ENCODE measurements at places on chromosomes 3 and 15.
A peak's percentile ranks its signal among the peaks of the same experiment; 100 is the strongest.

DNA sequence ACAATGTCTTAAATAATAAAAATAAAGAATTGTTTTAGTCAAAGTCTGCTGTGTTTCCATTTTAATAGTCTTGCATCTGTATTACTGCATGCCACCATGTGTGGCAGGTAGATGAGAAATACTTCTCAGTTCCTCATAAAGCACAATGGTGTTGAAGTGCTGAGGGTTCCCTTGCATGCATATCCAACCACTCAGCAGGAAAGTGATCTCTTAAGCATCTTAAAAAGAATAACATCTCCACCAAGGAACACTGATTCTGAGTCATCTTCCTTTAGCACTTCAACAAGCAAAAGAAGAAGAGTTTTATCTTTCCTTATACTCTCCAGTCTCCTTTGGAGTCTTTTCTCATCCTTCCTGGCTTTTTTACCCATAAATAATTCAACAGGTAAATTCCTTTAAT is 602.0 kb downstream of the TBL1XR1 start:
- no peak for DNase-seq

DNA sequence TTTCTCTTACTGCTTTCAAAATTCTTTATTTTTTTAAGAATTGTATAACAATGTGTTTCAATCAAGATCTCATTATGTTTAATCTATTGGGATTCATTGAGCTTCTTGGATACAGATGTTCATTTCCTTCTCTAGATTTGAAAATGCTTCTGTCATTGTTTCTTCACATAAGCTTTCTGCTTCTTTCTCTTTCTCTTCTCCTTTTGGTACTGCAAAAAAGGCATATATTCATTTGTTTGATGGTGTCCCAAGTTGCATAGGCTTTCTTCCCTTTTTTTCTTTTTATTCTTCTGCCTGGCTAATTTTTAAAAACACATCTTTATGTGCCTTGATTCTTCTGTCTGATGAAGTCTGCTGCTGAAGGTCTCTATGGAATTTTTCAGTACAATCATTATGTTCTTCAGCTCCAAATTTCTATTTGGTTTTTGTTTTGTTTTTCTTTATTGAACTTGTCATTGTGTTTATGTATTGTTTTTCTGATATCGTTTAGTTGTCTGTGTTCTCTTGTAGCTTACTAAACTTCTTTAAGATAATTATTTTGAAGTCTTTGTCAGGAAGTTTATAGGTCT is 88.9 kb downstream of the DTWD1 start:
- DNase-seq: no peak

DNA sequence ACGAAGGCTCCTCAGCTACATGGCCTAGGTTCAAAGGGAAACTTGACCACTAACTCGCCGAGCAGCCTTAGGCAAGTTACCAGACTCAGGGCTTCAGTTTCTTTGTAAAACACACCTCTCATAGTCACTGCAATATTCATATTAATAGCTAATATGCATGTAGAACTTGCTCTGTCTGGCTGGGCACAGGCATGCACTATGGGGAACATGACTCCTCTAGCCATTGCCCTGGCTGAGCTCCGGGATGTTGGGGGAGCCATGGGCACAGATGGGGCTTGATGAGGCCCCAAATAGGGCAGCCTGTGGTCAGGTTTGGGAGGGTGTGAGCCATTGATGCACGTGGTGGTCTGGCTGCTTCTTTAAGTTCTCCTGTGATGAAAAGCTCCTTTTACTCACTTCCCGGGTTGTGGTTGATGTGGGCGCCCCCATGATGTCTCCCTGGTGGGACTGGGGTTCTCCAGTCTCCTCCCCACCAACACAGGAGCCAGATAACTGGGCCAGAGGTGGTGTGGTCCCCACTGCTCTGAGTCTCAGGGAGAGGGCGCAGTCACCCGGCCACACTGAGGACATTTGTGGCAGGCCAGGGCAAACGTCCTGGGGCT is 29.4 kb upstream of the DUSP7 start:
- no peak for DNase-seq

DNA sequence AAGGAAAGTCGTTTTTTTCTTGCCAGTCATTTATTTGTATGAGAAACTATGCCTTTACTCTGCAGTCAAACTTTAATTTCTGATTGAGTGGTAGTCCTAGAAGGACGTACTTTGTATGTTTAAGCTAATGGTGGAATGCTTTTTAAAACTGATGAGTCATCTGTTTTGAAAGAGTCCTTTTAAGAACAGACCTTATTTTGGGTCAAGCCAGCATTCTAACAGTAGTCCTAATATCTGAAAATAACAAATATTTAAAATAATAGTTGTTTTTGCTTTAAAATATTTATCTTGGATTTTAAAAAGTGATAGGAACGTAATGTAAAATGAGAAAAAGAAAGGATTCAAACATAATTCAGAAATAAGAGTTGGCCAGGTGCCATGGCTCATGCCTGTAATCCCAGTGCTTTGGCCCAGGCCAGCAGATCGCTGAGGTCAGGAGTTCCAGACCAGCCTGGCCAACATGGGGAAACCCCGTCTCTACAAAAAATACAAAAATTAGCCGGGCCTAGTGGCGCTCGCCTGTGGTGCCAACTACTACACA is 1.3 kb upstream of the LRRC58 start:
- no peak for DNase-seq

- no peak for DNase-seq
These were observed 42.9 kb upstream of the AKAP13 start for GRCh38 chr15:85337425-85338074.

DNA sequence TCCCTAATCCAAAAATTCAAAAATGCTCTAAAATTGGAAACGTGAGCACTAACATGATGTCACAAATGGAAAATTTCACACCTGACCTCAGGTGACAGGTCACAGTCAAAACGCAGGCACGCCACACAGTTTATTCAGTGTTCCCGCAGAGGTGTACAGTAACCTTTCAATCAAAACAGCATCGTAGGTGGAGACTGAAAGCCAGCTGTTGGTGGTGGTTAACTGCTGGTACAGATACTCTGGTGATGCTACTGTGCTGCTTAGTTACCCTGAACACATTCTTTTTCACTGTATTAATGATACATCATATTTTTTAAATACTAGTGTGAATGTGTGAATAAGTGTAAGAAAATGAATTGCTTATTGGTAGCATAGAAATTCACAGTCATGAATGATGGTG is 23.8 kb downstream of the RAB11A start:
- DNase-seq: peak; percentile 10

DNA sequence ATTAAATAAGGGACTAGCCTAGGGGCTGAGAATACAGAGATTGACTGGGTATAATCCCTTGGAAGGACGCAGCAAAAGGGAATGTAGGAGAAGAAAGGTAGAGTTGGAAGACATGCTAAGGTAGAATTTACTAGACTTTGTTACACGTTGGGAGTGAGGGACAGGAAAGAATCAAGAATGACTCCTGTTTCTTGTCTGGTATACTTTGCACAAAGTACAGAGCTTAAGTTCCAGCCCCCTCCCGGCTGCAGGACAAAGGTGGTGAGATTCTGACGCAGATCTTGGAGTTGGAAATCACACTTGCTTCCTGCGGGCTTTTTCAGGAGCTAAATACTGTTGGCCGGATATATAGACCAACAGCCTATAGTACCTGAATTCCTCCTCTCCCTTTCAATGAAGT is 895 bp downstream of the HYKK start:
- DNase-seq: no peak

DNA sequence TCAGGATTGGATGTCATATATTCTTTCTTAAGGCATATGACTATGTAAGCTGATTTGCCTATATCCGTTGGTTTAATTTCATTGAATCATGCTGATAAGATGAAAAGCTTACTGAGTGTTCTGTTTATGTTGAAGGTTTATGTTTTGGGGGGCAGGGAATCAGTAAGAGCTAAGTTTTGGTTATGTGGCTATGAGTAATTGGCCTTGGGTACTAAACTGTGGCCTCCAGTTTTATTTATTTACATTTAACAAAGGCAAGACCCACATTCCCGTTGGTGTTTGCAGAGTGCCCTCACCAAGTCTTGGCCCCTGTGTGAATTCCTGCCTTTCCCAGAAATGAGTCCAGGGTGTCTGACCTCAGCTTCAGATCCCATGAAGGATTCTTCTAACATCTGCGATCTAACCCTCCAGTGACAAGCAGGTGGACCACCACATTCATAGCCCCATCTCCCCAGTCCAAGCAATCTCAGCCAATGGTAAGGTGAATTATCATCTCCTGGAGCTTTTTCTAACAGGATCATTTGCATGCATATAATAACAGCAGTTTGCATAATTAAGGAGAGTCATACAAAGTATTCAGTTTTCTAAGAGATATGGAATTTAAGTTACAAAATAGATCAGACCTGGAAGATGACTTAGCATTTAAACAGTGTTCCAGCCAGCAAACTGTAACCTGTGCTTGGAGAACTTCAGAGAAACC is 27.4 kb downstream of the GLDN start:
- no peak for DNase-seq

GRCh38 chr3:151196434-151196833 is 6.6 kb downstream of the GPR171 start:
- DNase-seq: no peak

GRCh38 chr3:11638495-11639358 is 5.0 kb downstream of the VGLL4 start:
- DNase-seq: no peak

DNA sequence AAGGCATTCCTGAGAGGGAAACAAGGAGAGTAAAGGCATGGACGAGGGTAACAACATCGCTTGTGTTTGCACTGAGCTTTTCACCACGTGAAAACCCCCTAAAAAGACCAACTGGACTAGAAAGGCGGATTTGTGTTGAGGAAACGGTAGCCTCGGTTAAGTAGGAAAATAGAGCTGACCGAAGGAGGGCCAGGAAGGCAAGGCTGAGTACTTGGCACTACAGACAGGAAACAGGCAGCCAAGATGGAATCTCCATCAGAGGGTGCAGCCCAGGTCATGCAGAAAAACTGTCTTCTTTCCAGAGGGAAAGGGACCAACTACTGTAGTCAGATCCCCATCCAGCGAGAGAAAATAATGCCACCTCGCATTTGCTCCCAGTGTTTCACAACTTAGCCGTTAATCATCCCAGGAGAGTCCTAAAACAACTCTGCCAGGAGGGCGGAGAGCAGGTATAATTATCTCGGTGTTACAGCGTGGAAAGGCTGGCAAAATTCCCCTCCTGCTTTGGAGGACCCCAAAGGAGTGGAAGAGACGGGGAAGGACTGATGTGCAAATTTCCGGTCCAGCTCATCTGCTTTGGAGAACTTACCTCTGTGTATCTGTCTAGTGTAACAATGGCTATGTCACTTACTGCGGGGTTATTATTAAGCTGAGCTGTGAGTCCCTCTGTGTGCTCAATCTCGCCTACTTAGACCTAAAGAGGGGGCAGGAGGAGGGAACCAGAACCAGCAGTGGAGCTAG is 77.2 kb downstream of the MYO1E start:
- no peak for DNase-seq

- DNase-seq: no peak
These were observed 31.9 kb downstream of the SH3BP5 start for GRCh38 chr3:15300323-15301078.

GRCh38 chr3:143120716-143121240 is 1.2 kb downstream of the CHST2 start:
- peak; percentile 22 for DNase-seq

GRCh38 chr3:179819379-179819778 is 166.5 kb downstream of the USP13 start:
- DNase-seq: no peak

Measured in stimulated activated naive CD4-positive, alpha-beta T cell treated with Interleukin-2 at 50 U/mL for 16 hours (primary cell).